ENCODE measurements at places on chromosomes 1 and 21. TPM values are rescaled to one million over a fixed set of nuclear protein-coding genes. Genes with fewer than 3 reads are reported as not detected.

DNA sequence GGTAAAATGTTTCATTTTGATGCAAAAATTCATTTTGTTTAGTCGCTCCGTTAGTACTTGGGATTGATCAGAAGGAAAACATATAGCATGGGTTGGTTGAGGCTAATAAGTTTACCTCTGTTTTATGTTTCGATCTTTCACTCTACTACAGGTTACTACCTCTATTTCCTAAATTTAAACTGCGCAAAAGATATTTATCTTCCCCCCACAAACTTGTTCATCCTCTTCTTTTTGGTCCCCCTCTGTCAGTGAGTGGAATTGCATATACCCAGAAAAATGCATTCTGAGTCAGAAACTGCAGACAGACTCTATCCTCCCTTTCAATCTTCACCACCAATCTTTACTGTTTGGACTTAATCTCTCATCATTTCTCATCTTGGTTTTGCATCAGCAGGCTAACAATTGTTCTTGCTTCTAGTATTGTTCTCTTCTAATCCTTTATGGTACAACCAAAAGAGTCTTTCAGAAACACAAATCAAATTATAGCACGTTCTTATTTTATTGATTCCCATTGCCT, 316.0 kb upstream of the ADGRL4 start:
- no peak for DNase-seq

- peak; percentile 91 for DNase-seq
Measured at GRCh38 chr1:3530926-3531818, 76.7 kb downstream of the ARHGEF16 start.

Gene GPR25
- total RNA-seq = 0.32 TPM

DNA sequence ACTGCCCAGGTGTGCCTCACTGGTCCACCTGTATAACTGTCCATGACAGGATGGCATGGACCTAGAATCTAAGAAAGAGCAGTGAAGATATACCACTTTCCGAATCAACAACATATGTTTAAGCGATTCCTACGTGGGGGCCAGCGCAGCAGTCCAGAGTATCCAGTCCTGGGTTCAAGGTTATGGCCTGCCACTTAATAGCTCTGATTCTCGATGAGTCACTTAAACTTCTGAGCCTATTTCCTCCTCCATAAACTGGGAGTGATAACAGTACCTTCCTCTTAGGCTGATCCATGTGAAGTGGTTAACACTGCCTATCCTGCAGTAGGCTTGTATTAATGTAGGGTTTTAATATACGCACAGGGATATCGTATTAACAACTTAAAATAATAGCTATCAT, 2.8 kb downstream of the STPG1 start:
- DNase-seq = no peak

DNA sequence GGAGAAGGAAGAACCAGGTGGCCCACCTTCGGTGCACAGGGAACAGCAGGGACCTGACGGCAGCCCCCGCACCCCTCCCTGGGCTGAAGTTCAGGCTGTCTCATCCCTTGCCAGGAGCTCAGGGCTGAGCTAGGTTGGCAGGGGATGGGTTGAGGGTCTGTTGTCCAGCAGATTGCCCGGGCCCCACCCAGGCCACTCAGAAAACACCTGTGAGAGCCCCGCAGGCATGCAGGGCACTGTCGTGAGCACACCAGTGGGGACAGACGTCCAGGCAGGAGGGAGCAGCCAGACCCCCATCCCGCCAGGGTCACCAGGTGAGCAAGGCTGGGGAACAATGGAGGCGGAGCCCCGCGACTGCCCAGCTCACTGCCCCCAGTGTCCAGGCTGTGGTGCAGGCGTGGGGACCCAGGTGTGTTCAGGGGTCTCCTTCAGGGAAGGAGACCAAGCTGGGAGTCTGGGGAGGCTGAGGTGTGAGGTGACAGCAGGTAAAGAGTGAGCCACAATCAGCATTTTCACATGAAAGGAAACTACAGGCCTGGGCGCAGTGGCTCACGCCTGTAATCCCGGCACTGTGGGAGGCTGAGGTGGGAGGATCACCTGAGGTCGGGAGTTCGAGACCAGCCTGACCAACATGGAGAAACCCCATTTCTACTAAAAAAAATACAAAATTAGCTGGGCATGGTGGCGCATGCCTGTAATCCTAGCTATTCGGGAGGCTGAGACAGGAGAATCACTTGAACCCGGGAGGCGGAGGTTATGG, 9.4 kb upstream of the SAMD11 start:
- DNase-seq = peak; percentile 25

- no peak for DNase-seq
Measured at GRCh38 chr1:230715510-230715909, 1.6 kb upstream of the AGT start.

GRCh38 chr1:107750364-107750959, 214.5 kb downstream of the VAV3 start:
- no peak for DNase-seq

Gene RXFP4
- total RNA-seq = not detected

GRCh38 chr1:205128050-205128449, 6.3 kb upstream of the RBBP5 start:
- no peak for DNase-seq

- DNase-seq = no peak
Measured at GRCh38 chr1:19712928-19713327, 48.3 kb downstream of the HTR6 start.

Gene CFHR5
- total RNA-seq = not detected

GRCh38 chr1:29217633-29218032, 13.1 kb downstream of the MECR start:
- DNase-seq = no peak

DNA sequence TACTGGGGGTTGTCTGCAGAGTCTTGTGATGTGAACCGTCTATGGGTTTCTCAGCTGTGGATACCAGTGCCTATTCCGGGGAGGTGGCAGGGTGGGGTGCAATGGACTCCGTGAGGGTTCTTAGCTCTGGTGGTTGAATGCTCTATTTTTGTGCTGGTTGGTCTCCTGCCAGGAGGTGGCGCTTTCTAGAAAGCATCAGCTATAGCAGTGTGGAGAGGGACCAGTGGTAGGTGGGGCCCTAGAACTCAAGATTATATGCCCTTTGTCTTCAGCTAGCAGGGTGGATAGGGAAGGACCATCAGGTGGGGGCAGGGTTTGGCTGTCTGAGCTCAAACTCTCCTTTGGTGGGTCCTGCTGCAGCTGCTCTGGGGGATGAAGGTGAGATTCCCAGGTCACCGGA, 127.3 kb upstream of the PLD5 start:
- DNase-seq = no peak
